ENCODE measurements at places on chromosomes 11 and 22. TPM values are rescaled to one million over a fixed set of nuclear protein-coding genes. Genes with fewer than 3 reads are reported as not detected.

Gene NPAS4
- 0.08 TPM for total RNA-seq

Gene KDM4E
- not detected for total RNA-seq

Gene ARHGEF17
- 43.2 TPM for total RNA-seq

Gene SEC14L6
- total RNA-seq, result not detected

Gene TRPC6
- not detected for total RNA-seq

Gene APOL6
- 16.4 TPM for total RNA-seq

Gene TEX54
- total RNA-seq, result not detected

Gene ANKRD49
- 15.4 TPM for total RNA-seq

Gene OR52E8
- not detected for total RNA-seq

Gene C11orf42
- total RNA-seq, result not detected

Gene SLC22A24
- not detected for total RNA-seq

Gene FAM89B
- 102 TPM for total RNA-seq

Gene ISX
- total RNA-seq, result not detected

Gene ZNF70
- 3.2 TPM for total RNA-seq

Gene NLRP6
- total RNA-seq, result 0.59 TPM

Gene TECTA
- 0.15 TPM for total RNA-seq

Gene B4GALNT4
- 122 TPM for total RNA-seq

Gene CDC42BPG
- total RNA-seq, result 4.1 TPM

Gene HPX
- total RNA-seq, result 1.0 TPM

Gene GLB1L3
- not detected for total RNA-seq

Gene UPK3A
- total RNA-seq, result not detected

Gene RAB38
- total RNA-seq, result 0.15 TPM

Gene NTM
- total RNA-seq, result 0.10 TPM

Gene OR51B2
- not detected for total RNA-seq

Gene UBQLNL
- 0.72 TPM for total RNA-seq

Gene C11orf91
- 1.3 TPM for total RNA-seq
